ENCODE measurements at places on chromosomes 4 and X.
A peak's percentile ranks its signal among the peaks of the same experiment; 100 is the strongest.

- no peak for DNase-seq
These were observed 9.3 kb downstream of the NKX1-1 start for GRCh38 chr4:1396806-1397455.

DNA sequence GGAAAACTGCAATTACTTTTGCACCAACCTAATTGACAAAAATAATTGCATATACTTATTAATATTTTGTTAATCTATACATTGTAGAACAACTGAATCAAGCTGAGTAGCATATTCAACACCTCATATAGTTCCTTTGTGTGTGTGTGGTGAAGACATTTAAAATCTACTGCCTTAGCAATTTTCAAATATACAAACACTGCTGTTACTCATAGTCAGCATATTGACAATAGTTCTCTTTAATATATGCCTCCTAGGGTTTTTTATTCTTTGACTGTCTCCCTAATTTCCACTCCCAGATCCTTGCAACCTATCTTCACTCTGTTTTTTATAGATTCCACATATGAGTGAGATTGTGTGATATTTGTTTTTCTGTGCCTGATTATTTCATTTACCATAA lies 426.8 kb downstream of the PPARGC1A start:
- no peak for DNase-seq

DNA sequence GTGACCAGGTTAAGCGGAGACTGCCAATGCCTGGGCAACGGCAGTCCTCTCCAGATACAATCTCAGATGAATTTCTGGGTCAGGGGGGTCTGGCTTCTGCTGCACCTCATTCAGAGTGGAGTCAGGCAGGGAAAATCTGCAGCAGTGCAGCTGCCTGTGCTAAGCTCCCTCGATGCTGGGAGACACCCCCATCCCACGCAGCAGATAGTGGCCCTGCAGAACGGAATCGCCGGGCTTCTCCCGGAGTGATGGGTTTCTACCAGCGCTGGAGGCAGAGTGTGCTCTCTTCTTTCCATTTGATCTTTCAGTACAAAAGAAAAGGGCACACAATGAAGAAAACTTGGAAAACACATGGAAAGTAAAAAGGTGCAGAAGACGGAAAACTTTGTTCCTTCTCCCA lies 5.2 kb downstream of the ABLIM2 start:
- no peak for DNase-seq

DNA sequence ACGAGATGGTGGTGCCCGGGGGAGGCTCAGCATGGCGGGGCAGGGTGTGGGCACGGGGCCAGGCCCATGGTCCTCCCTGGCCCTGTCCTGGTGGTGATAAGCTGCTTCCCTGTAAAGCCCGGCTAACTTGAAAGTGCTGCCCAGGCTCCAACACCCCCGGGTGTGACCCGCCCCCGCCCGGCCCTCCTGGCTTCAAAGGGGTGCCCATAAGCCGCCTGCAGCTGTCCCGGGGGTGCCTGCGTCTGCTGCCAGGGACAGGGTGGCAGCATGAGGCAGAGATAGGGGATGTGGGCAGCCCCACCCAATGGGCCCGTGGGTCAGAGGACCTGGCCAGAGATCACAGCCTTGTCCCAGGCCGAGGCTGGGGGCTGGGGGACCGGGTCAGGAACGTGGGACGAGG lies 18.1 kb downstream of the FGFRL1 start:
- no peak for DNase-seq

DNA sequence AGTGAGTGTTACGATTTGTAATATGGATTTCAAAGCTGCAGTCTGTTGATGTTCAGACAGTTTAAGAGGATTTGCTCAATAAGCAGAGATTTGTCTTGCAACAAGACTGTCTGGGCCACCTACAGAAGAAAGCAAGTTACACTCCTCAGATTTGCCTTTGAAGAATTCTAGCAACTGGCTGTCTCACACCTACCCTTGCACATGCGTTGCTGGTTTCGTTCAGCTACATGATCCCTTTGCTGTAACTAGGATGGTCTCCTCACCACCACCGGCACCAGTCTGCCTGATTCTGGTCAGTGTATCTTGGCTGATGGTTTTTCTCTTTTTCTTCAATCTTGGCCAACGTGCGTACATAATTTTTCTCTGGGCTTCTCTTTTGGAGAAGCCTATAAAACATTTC lies 172.7 kb upstream of the LCORL start:
- no peak for DNase-seq

DNA sequence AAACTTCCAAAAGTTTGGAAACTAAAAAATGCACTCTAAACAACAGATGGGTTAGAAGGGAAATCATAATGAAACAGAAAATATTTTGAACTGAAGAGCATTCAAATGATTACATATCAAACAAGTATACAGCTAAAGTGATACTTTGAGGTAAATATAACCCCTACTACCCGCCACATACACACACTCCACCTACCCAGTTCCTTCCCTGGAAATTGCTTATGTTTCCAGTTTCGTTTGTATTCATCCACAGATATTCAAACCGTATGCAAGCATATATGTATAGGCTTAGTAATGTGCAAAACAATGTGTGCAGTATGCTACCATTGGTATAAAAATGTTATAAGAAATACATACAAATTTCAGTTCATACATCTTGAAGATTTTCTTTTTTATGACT lies 95.5 kb downstream of the SMIM20 start:
- DNase-seq = no peak

- peak; percentile 42 for DNase-seq
These were observed 90.6 kb downstream of the LRP2BP start for GRCh38 chr4:185304944-185305690.

DNA sequence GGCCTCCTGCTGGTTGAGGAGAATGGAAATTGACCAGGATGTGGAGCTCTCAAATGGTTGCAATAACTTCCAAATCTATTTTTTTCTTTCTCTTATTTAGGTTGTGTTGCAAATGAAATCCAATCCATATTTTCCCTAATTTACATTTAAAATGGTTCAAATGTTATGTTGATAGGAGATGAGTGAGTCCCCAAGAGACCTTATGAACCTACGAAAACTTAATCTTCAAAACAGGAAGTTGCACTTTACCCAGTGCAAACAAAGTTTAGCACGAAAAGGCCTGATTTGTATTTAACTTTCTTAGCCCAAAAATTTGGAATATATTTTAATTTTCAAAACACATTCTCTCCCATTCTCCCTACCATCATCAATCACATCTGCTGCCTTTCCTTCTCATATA lies 59.3 kb upstream of the NDP start:
- DNase-seq = no peak

DNA sequence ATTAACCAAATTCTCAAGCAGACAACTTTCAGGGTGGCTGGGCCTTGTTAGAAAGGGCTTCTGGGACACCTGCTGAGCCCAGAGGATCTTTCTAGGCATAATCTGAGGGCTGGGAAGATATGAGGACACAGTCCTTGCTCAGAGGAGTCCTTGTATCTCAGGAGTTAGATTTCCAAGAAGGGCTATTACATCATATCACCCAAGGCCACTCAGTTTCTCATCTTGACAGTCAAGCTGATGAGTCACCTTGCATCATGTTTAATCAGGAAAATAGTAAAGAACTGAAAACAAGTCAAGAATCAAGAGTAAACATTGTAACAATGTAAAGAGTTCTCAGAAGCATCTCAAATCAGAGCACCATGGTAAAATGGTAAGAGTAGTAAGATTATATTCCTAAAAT lies 4.0 kb downstream of the PCYT1B start:
- peak; percentile 1 for DNase-seq

GRCh38 chrX:133529578-133529977 lies 114.3 kb upstream of the GPC4 start:
- no peak for DNase-seq

DNA sequence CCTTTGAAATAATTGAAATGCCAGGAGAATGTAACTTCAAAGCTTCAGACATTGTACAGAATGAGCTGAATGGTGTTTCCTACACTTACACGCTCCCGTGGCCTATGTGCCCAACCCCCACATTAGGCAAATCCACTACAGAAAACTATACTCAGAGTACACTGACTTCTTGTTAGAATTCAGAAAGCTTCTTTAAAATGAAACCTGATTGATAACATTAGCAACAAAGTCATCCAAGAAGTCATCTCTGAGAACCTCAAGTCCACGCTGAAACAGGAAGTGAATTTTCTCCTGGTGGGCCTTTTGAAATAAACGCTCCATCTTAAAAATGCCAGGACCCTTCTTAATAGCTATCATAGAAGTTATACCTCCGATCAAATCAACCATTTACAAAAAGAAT lies 136.3 kb downstream of the TSPAN5 start:
- no peak for DNase-seq

- DNase-seq = no peak
These were observed 84.3 kb downstream of the REPS2 start for GRCh38 chrX:17030580-17031270.

DNA sequence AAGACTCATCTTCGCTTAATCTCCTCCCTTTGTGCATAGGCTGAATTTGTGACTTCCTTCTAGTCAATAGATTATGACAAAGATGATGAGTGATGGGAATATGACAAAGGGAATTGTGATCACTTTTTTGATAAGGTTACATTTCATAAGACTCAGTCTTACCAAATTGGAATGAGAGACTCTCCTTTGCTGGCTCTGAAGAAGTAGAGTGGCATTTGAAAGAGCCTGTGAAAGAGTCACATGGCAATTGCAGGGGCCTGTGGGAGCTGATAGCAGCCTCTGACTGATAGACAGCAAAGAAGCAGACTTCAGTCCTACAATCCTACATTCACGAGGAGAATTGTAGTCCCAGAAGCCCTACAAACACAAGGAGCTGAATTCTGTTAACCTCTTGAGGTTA lies 44.9 kb upstream of the ADAMTS3 start:
- peak; percentile 10 for DNase-seq

- no peak for DNase-seq
These were observed 25.4 kb downstream of the CLCN5 start for GRCh38 chrX:49947781-49948180.
